ENCODE measurements at places on chromosomes 6 and 20.

DNA sequence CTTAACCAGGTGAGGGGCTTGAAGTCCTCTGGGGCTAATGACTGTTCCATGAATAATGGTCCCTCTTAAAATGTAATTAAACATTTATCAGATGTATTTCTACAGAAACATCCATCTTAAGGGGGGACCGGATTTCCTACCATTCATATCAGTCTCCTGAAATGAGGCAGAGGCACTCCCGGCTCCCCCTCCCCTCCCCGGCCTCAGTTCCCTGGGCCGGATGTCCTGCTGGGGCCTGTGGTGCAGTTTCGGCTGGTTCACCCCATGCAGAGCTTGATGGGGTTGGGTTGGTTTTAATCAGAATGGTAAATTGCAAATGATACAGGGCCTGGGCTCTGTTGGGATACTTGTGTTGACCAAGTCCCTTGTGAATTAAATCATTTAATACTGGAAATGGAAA lies 349.4 kb downstream of the PREX1 start:
- DNase-seq: no peak

DNA sequence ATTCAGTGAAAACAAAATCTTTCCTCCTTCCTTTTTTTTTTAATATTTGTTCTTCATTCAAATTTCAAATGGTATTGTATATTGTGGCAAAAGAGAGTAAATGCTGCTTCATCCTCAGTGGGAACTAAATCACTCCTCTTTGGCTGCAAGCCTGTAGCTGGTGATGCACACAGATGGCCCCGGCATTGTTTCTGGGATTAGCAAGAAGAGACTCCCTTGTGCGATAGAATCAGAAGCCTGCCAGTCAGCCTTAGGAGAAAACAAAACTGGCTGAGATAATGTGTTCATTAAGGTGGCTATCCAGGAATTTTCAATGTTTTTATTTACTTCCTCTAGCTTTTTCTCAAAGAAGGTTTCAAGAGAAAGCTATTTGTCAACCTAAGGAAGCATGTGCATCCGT lies 20.7 kb upstream of the ELOVL2 start:
- no peak for DNase-seq

GRCh38 chr20:38165089-38165965 lies at the start of gene TGM2:
Gene TGM2 (minus strand): TSS chr20:38165270. CDS start chr20:38165198, 72 bp downstream.
- DNase-seq: peak; percentile 88

DNA sequence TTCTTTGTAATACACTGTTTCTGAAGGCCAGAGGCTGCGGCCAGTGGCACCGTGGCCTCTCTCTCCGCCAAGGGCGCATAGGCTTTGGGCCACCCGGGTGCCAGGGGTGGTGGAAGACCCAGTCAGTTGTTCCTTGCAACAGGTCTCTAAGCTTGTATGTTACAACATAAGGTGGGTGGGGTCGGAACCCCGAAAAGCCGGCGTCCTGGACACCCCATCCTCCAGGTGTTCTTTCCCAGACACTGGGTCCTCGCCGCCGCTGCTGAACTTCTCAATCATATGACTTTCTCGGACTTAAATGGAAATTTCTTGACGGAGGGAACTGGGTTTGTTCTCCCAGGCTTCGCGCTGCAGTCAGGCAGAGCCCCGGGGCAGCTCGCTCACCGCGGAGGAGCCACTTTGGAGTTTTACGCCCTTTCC lies 983 bp upstream of the KCNQ5 start:
- no peak for DNase-seq

GRCh38 chr6:31285486-31285885 lies 13.6 kb upstream of the HLA-C start:
- no peak for DNase-seq

- DNase-seq: no peak
Measured at GRCh38 chr20:56391596-56392131, 351 bp downstream of the AURKA start.

- peak; percentile 33 for DNase-seq
Measured at GRCh38 chr6:150078788-150079187, 9.9 kb upstream of the ULBP3 start.

GRCh38 chr20:14687313-14687712 lies 349.9 kb upstream of the FLRT3 start:
- no peak for DNase-seq

DNA sequence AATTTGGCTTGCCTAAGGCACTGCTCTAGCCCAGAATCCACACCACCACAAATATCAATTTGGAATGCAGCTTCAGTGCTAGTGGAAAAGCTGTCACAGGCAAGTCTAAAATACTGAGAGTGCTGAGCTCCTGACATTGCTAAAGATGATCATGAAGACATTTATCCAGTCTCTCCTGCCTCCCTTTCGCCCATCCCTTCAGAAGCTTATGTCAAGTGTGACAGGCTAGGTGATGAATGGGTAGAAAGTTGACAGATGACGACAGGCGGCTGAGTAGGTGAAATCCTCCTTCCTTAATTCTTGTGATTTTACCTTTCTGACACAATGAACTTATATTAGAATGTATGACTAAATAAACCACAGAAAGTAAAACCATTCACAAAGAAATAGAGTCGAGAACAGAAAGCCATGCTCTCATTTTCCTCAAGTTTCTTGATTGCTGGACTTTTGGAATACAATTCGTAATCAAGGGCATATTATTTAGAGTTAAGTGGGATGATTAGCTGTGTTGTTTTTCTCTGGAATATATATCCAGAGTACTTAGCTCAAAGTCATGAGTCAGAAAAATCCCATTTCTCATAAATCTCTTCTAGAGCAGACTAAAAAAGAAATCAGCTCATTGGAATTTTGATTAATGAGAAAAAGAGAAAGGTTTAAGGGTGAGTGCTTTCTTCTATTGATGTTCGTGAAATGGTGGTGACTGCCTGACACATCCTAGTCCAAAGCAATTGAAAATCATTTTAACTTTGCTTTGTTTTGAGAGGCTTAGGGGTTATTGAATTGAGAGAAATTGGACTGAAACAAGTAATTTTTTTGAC lies 1228.2 kb upstream of the CITED2 start:
- DNase-seq: no peak

DNA sequence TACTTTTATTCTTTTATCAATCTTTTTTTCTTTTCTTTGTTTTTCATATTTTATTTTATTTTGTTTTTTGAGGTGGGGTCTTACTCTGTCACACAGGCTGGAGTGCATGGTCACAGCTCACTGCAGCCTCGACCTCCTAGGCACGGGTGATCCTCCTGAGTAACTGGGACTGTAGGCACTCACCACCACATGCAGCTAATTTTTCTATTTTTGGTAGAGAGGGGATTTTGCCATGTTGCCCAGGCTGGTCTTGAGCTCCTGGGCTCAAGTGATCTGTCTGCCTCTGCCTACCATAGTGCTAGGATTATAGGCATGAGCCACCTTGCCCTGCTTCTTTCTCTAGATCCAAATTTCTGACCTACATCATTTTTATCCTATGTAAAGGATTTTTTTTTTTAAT lies 153.2 kb downstream of the CDKAL1 start:
- DNase-seq: no peak

Data from small intestine (tissue), 16 donors.